C1 segment of cervical spinal cord (tissue), 14 donors: ENCODE measurements at places on chromosomes 7 and 10.

- DNase-seq: no peak
These were observed 2.1 kb downstream of the ADK start for GRCh38 chr10:74153123-74153522.

DNA sequence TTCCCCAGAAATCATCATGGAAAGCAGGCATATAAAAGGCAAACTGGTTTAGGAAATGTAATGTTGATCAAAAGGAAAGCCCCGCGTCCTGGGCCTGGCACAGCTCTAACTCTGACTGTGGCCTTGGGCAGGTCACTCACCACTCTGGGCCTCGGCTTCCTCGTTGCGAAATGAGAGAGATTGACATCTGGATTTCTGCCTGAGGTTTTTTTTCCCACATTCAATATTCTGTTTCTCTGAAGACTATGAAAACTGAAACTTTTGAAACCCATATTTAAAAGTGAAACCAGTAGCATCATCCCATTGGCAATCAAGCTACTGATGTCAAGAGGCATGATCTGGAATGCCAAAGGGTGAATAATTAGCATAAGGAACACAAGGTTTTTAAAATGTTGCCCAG is 369.7 kb upstream of the NPVF start:
- DNase-seq: no peak

GRCh38 chr7:36943591-36944435 is 219.5 kb upstream of the AOAH start:
- DNase-seq: no peak

DNA sequence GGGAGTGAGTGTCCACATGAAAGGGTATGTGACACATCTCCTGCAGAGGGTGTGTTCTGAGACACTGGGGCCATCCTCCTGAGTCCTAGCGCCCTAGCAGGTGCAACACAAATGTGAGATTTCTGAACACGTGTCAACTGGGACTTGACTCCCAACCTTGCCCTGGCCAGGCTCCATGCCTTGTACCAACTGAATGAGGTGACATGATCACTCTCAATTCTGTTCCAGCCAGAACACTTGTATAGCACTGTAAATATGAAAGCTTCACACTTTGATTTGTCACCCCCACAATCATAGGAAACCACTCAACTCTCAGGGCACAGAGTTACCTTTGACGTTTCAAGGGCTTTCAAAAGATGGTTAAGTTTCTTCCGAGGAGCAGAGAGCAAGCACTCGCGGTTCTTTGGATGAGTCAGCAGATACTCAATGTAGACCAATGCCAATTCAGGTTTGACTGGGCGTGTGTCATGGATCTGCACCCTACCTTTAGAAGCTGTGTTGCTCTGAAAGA is 48.6 kb downstream of the NCAPG2 start:
- DNase-seq: no peak

DNA sequence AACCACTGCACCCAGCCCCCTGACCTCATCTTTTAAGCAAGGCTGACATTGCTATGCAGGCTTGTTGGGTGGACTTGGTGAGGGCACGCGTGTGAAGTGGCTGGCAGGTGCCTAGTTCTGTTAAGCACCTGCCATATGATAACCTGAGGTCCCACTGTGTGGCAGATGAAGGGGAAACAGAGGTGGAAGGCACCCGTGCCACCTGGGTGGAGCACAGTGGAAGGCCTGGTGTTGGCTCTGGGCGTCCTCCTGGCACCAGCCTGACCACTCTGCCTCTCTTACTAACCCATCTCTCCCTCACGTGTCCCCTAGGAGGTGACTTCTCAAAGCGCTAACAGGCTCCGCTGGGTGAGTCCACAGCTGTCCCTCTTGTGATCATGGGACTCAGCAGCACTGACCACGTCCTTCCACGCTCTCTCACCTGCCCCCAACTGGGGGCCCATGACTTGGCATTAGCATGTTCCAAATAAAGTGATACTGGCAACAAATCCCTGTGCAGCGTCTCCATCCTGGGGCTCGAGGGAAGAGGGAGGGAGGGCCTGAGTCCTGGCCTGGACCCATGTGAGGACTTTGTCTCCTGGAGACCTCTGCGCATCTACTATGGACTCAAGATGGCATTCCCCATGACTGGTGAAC is 4.6 kb upstream of the ZNF862 start:
- no peak for DNase-seq

- DNase-seq: no peak
These were observed 526.1 kb downstream of the CALN1 start for GRCh38 chr7:71886046-71886445.

GRCh38 chr10:102601639-102602038 is 42.6 kb upstream of the TRIM8 start:
- no peak for DNase-seq

GRCh38 chr10:43461950-43462349 is 25.0 kb downstream of the ZNF487 start:
- DNase-seq: peak; percentile 11

DNA sequence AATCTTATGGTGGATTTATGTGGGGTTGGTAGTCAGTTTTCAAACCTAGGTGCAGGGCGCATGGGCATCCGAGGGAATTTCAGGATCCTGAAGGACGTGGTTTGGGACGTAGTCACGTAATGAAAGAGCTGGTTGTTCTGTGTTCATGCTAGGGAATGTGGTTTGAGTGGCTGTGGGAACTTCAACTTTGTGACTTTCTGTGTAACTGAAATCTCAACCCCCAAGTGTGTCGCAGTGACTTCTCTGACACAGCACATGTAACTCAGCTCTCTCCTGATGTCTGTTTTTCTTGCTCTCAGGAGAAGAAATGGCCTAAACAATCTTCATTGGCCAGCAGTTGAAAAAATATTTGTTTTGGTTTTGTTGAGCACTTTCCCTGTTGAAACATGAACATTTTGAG is 199.0 kb downstream of the PTEN start:
- DNase-seq: no peak
